ENCODE measurements at places on chromosomes 13 and 19.

DNA sequence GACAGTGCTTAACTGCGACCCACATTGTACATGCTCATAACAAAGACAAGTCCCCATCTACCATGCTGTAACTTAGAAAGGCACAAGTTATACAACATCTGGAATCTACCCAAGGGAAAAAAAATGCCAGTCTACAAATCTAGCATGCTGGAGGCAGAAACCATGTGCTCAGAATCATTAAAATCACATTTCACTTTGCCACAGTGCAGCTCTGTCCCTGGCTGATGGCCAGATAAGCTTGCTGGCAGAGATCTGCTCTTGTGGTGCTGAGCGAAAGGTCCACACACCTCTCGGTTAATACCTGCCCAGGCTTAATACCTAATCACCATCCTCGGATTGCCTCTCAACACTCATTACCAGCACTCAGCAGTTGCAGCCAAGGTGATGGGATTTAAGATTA is 74.1 kb upstream of the UQCRFS1 start:
- DNase-seq, result no peak

- DNase-seq, result no peak
Observed at GRCh38 chr13:25840931-25841330, 210.9 kb downstream of the SHISA2 start.

DNA sequence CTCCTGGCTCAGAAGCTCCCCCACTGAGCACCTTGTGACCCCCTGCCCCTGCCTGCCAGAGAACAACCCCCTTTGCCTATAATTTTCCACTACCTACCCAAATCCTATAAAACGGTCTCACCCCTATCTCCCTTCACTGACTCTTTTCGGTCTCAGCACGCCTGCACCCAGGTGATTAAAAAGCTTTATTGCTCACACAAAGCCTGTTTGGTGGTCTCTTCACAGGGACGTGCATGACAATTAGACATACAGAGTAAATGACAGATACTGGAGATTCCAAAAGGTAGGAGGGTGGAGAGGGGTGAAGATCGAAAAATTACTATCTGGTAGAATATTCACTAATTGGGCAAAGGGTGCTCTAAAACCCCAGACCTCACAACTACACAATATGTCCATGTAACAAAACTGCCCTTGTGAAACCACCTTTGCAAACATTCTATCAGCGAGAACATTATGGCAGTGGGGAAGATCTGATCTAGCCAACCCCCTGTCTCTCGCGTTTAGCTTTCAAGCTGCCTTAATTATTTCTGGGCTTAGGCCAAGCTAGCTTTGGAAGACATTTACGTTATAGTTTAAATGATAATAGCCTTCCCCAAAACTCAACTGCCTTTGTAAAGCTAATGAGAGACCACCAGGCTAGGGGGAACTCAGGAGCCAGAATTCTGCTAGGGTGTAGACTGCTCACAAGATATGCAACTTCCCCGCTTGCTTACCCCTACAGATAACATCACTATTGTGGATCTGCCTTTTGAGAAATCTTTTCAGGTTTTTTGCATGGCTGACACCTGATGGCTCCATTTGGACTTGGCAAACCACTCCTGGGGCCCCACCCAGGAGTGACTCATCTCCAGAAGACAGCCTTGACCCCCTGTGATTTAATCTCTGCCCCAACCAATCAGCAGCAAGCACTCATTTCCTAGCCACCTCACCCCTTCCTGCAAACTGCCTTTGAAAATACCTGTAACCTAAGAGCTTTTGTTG is 1534.0 kb upstream of the SPRY2 start:
- no peak for DNase-seq

DNA sequence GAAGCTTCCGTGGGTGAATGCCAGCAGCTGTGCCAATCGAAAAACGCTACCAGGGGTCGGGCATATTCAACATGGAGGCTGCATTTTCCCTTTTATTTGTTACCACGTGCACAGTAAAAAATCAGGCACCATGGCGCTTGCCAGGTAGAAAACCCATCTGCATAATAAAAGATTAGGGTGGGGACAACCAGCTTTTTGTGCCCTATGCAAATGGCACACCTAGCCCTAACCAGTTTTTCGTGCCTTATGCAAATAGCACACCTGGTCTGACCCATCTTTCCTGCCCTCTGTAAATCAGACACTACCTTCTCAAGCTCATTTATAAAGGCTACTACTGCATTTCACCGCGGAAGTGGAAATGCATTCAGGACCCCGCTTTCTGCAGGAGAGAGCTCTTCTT is 62.1 kb upstream of the FREM2 start:
- DNase-seq, result no peak
